ENCODE measurements at places on chromosomes 13 and 19.

GRCh38 chr19:3366753-3367627 lies 607 bp downstream of the NFIC start:
- no peak for DNase-seq

- no peak for DNase-seq
These were observed 334.0 kb downstream of the SLITRK5 start for GRCh38 chr13:88005188-88005587.

- DNase-seq, result no peak
These were observed 3.5 kb upstream of the SBNO2 start for GRCh38 chr19:1177322-1178114.

- no peak for DNase-seq
These were observed 666 bp downstream of the POMP start for GRCh38 chr13:28659621-28659970.

DNA sequence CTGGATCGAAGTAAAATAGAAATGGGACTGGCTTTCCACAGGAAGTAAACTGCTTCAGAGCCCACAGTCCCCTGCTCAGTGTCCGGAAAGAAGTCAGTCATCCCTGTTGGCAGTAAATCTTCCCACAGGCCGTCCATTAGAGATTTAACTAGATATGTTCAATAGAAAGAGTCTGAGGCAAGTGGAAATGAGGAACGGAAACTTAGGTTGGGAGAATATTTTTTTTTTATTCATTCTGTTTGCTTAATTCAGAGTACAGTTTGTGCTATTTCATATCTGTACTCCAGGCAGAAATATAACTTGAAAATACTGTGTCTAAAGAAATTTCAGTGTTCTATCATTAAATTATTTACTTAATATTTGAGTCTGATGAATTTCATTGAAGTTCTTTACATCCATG lies 22.7 kb downstream of the SLC25A15 start:
- no peak for DNase-seq

GRCh38 chr13:113953561-113953960 lies 20.3 kb downstream of the C13orf46 start:
- no peak for DNase-seq

DNA sequence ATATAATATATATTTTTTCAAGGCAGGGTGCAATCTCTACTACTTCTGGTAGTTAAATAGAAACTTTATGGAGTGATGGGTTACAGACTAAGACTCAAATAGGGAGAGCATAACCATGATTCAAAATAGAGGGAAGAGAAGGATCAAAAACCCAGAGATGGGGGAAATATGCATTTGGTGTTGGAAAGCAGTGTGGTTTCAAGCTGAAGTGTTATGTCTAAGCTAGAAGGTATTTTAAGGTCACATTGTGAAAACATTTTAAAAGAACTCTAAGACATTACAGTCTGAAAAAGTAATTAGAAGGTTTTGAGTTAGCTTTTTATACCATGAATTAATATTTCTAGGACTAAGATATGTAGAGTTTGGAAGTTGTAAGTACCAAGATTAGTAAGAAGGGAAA lies 2741.4 kb downstream of the PCDH9 start:
- no peak for DNase-seq

GRCh38 chr19:10764340-10764894 lies 46.5 kb downstream of the DNM2 start:
- DNase-seq, result no peak
